ENCODE measurements at places on chromosomes 12 and 14.

DNA sequence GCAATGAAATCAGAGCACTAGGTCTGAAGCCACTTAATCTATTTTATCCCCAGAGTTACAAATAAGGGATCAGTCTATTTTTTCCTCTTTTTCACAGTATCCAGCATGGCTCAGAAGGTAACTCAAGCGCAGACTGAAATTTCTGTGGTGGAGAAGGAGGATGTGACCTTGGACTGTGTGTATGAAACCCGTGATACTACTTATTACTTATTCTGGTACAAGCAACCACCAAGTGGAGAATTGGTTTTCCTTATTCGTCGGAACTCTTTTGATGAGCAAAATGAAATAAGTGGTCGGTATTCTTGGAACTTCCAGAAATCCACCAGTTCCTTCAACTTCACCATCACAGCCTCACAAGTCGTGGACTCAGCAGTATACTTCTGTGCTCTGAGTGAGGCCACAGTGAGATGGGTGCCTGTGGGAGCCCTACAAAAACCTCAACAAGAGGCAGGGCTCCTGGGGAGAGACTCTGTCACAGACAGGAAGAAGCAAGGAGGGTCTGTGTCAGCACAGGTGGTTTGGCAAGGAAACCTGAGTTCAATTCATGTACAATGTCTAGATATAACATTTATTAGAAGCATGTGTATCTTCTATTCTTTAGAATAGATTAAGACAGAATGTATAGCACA is 334.3 kb upstream of the OR4E1 start:
- DNase-seq, result no peak

GRCh38 chr14:52073251-52073650 is 4.4 kb upstream of the NID2 start:
- no peak for DNase-seq

DNA sequence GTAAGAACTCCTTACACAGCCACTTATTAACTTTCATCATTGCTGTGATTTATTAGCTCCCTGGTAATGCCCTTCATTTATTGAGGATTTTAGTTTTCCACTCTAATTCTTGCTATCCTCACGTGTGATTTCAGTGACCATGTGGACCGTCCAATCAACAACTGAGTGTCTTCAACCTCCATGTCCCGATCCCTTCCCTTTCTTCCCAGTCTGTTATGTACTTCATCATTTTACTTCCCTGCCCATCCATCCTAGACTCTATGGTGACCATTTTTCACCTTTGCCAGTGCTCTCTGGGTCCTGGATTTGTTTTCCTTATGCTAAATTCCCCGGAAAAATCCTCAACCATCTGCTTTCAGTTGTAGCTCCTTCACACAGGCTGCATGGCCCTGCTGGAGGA is 111.0 kb downstream of the MSRB3 start:
- DNase-seq, result no peak

DNA sequence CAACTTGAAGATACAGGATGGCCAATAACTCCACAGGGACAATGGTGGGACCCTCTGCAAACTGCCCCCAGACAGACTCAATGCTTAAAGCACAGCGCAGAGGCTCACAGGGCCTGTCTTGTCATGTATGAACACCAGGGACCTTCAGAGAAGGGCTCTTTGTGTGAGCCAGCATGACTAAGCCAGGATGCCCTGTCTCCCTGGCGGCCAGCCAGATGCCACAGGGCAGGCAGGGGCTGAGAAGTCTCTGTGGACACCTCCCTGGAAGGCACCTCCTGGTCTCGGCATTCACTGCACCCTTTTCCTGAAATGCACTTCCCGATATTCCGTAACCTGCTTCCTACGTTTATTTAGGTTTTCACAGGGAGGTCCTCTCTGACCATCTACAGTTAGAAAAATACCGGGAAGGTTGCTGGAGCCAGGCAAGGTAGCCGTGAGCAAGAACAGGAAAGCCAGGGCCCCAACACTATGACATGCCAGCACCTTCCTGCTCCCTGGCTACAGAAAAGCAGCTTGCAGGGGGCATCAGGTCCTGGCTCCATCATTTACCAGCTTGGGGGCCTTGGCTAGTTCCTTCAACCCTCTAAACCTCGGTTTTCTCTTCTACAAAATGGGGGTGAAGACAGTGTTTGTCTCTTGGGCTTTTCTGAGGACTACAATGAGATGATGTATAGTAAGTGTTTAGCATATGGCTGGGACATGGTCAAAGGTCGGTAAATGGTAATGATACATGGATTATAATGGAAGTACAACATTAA is 65.0 kb downstream of the PITPNM2 start:
- DNase-seq, result no peak

DNA sequence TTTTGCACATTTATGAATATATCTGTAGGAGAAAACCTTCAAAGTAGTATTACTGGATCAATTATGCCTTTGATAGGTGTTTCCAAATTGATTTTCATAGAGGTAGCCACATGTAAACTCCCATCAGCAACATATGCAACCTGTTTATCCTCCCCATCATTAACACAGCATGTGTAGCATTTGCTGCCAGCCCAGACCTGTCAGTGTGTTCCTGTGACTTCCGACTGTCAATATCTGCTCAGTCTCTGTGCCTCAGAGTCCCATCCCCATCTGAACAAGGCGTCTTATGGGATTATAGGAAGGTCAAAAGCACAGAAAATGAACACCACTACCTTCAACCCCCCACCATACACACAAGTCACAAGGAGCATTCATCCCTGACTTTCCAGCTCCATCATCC is 9.5 kb upstream of the CAPRIN2 start:
- DNase-seq, result no peak

- peak; percentile 28 for DNase-seq
These were observed 2.9 kb upstream of the CACNB3 start for GRCh38 chr12:48815126-48816110.

- no peak for DNase-seq
These were observed 37.9 kb downstream of the ISCA2 start for GRCh38 chr14:74531467-74531866.
